ENCODE measurements at places on chromosomes 3 and 15.

GRCh38 chr3:195511136-195511535, 32.0 kb downstream of the PPP1R2 start:
- DNase-seq, result no peak

DNA sequence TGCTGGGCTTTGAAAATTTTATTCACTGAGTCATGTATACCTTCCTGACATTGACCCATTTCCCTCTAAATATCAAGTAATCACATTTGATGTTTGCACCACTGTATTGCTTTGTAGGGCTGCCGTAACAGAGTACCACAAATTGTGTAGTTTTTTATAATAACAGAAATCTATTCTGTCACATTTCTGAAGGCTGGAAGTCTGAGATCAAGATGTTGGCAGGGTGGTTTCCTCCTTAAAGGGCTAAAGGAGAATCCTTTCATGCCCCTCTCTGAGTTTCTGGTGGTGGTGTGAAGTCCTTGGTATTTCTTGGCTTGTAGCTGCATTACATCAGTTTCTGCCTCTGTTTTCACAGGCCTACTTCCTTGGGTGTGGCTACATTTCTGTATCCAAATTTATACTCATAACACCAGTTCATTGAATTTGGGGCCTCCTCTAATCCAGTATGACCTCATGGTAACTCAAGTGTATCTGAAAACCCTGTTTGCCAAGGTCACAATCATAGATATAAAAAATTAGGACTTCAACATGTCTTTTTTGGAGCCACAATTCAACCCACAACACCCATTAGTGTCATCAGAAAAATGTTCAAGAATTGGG, 29.1 kb upstream of the ST6GAL1 start:
- DNase-seq, result peak; percentile 27

- DNase-seq, result no peak
Observed at GRCh38 chr3:191399918-191400317, 61.0 kb upstream of the PYDC2 start.

- DNase-seq, result peak; percentile 100
Observed at GRCh38 chr3:127734754-127735473, 62.2 kb downstream of the ABTB1 start.

DNA sequence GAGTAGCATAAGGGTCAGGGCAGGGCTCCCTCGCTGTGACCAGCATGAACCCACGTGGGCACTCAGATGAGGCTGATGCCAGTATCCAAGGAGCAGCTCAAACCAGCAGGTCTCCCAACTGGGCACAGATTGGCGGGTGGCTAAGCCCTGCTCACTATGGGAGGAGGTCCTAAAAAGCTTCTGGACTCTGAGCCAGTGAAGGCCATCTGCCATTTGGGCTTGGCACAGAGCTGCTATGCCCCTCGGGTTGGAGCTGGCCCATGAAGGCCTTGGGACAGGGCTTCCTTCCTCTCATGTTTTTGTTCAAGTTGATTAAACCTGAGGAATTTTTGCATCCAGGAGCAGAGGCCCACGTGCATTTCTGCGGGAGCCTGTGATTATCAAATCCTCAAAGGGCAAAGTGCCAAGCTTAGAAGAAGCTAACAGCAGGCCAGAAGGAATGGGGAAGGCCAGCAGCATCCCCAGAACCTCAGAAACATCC, 4.3 kb upstream of the STRA6 start:
- no peak for DNase-seq

DNA sequence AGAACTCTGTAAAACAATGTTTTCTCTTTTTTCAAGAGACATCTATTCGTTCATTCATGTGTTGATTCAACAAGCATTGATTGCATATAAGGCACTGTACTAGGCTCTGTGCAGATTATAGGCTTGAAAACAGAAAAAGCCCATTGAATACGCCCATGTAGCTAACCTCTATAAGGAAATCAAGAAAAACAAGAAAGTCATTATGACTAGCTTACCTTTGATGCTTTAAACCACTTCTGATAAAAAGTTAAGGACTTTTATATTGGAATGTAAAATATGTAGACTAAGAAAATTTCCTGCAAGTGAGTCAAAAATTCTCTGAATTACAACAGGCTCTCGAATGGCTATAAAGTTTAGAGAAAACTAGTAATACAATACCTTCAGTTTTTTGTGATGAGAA, 92.5 kb downstream of the BDH1 start:
- DNase-seq, result peak; percentile 54

- no peak for DNase-seq
Observed at GRCh38 chr3:132626955-132627354, 29.9 kb downstream of the ACKR4 start.

DNA sequence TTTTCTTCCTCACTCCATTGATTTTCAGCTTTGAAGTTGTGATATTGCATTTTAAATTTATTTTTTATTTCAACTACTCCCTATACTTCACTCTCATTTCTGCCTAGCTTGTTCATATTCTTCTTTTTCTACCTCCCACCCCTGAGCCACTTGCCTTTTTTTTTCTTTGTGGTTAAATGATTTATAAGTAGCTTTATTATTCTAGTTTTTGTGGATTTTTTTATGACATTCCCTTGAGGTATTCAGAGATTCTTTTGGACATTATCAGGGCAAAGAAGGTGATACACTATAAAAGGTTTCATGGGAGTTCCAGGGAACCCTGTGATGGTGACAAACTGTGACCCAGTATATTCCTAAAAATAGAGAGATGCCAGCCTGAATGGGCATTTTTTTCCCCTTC, 3.3 kb downstream of the C15orf61 start:
- DNase-seq, result no peak

DNA sequence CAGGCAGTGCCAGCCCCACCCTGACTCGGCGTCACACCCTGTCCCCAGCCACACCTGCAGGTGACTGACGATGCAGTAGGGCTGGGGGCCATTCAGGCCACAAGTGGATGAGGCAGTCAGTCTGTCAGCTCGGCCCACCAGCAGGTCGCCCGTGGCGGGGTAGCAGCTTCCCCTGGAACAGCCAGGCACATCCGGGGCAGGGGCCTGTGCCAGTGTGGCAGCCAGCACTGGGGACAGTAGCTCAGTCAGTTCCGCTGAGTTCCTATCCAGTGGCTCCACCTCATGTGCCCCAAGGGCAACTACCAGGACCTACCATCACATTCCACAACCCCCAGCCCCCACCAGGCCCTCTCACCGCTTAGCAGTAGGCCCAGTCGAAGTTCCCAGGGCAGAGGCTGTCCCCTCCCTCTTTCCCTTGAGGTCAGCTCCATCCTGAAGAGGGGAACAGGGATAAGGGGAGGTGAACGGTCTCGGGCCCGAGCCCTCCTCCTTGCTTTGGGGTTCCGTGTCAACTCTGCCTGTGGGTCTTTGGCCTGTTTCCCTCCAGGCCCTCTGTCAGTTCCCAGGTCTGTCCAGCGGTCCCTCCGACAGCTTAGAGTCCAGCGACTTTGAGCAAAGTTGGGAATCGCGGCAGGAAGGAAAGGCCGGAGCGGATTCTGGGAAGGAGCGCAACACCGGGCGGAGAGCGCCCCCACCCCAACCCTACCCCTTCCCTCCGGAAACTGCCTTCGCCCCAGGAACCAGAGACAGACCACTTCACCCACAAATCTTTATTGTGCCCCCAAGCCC, at the start of gene LAMB2:
Gene LAMB2, minus strand, starts transcription at position 614 of the 789 bp plus-strand sequence. Its CDS starts 183 bp downstream, at position 431.
- DNase-seq, result peak; percentile 81

GRCh38 chr3:123792473-123793201, 91.5 kb downstream of the MYLK start:
- DNase-seq, result peak; percentile 83

DNA sequence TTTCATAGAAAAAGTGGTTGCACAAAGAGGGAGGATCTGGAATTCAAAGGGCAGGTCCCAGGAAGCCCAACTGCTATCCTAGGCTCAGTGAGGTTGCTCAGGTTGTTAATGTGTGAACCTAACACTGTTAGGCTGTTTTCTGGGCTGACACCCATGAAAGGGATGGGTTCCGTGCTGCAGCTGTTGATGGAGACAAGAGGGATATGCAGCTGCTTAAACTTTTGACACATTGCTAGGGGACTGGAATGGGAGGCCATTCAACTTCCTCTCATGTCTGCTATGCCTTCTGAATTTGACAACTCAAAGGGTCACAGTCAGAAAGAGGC, 198.0 kb upstream of the NR2E3 start:
- DNase-seq, result no peak

DNA sequence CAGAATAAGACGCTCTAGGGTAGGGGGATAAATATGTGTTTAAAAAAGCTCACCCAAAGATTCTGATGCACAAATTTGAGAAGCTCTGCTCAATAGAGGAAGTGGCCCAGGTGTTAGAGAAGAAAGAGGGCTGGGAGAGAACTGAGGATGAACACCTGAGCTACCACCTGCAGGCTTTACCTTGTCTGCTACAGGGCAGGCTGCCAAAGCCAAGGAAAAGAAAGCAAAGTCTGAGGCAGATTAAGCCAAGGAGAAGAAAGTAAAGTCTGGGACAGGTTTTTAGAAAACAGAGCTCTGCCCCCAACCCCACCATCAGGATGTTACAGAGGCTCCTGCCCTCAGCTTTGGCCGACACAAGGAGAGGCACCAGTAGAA, 92.9 kb downstream of the THRB start:
- no peak for DNase-seq

GRCh38 chr15:73298522-73299245, 70.1 kb downstream of the HCN4 start:
- no peak for DNase-seq

DNA sequence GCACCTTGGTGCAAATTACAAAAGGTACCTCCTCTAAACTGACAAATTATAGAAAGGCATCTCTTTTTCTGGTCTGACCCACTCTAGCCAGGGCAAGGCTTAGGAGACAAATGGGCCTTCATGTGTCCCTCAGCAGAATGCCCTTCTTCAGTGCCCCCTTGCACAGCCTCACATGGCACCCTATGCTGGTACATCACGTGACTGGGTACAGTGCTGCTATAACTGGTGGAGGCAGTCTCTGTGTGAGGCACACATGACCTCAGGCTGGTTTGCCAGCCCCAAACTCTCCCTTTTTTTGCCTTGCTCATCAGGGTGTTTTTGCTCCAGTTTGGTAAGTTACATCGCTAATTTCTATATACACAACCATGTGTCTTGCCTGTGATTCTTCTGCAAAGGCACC, 3.1 kb downstream of the CLEC3B start:
- no peak for DNase-seq

- DNase-seq, result peak; percentile 78
Observed at GRCh38 chr3:8497582-8497981, 4.0 kb upstream of the LMCD1 start.

- DNase-seq, result no peak
Observed at GRCh38 chr3:14522768-14523167, 17.4 kb downstream of the GRIP2 start.

DNA sequence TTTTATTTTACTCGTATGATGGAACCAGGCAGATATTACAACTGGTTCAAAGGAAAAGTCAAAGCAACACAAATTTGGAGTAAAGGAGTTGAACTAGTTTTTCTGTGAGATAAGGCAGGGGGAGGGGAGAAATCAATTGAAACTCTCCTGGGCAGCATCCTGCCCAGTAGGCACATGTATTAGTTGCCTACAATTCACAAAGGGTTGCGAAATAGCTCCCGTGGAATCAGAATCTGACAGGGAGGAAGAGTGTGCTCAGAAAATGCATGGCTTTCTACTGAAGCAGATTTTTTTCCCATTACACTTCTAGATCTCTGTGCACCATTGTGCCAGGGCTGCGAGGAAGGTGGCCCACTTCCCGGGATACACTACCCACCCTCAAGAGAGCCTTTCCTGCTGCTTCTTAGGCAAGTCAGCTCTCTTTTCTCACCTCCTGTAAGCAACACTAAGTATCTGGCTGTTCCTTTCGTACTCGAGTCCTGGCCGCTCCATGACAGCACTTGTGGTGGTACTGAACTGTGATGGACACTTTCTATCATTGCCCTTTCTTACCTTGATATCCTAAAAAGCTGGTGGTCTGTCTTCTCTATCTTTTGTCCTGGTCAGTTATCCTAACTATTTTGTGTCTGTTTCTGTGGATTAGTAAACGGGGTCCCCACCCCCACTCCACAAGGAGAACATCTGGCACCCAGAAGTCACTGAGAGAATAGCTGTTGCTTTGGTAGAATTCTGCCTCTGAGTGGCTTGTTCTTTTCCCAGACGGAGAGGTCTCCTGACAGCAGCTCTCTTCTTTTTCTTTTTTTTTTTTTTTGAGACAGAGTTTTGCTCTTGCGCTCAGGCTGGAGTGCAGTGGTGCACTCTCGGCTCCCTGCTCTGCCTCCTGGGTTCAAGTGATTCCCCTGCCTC, 74.8 kb downstream of the RPL39L start:
- peak; percentile 45 for DNase-seq

- no peak for DNase-seq
Observed at GRCh38 chr3:74518610-74519009, 95.8 kb downstream of the CNTN3 start.
